ENCODE measurements at places on chromosomes 16 and 17.

- DNase-seq, result no peak
Measured at GRCh38 chr17:1963250-1963649, 61.9 kb downstream of the RTN4RL1 start.

- DNase-seq, result no peak
Measured at GRCh38 chr16:31764103-31764502, 109.5 kb upstream of the ZNF267 start.

- peak; percentile 79 for DNase-seq
Measured at GRCh38 chr16:73015612-73016487, 32.1 kb downstream of the ZFHX3 start.

DNA sequence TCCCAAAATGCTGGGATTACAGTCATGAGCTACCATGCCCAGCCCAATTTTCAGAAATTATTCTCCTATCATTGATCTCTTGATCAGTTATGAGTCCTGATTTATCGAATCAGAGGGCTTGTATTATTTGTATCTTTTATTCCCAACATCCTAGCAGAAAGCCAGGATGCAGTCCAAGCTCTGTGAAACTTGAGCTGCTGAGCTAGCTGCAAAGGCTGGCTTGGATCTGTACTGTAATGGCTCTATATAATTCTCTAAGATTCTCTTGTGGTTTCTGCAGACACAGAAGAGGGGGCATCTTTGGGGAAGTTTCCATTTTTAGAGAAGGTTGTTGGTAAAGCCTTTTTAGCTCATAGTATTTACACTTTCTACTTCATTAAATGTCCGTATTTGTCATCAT is 227.1 kb downstream of the MAP2K4 start:
- no peak for DNase-seq

- no peak for DNase-seq
Measured at GRCh38 chr16:9053006-9053601, 38.3 kb upstream of the HAPSTR1 start.

DNA sequence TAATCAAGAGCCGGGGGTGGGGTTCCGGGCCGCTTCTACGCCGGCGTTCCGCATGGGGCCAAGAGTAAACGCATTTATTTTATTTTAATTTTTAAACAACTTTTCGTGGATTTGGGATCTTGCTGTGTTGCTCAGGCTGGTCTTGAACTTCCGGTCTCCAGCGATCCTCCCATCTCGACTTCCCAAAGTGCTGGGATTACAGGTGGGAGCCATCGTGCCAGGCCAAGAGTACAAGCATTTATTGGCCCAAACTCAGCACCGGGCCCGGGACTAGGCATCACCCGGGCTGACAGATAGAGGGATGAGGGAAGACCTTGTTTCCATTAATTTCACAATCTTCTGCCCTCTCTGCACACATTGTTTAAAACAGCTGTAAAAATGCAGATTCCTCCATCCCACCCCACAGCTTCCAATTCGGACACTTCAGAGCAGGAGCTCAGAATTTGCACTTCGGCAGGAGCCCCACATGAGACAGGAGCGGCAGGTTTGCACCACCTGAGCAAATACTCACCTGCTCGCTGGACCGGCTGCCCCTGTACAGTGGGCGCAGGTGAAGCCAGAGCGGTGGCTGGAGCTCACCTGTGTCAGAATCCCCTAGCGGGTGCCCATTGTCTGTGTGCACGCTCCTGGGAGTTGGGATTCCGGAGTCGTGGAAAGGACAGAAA is 663 bp upstream of the GINS2 start:
- no peak for DNase-seq

DNA sequence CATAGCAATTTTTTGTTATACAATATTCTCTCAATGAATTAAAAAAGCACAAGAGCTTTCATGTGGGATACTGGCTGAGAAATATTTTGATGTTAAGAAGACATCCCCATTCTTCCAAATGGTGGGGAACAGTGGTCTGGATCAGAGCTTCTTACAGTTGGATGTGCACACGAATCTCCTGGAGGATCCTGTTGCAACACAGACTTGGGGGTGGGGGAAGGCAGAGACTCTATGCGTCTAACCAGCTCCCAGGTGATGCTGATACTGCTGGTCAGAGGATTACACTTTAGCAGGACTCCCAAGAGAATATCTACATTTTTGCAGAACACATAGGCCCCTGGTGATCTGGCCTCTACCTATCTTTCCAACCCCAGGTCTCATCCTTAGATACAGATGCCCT is 108.3 kb downstream of the SPACA3 start:
- DNase-seq, result no peak

GRCh38 chr17:28750178-28751047 is 6.6 kb downstream of the TRAF4 start:
- no peak for DNase-seq

GRCh38 chr17:32515677-32516383 is 29.0 kb downstream of the CDK5R1 start:
- no peak for DNase-seq

GRCh38 chr17:17402558-17402957 is 74.2 kb upstream of the MED9 start:
- no peak for DNase-seq

DNA sequence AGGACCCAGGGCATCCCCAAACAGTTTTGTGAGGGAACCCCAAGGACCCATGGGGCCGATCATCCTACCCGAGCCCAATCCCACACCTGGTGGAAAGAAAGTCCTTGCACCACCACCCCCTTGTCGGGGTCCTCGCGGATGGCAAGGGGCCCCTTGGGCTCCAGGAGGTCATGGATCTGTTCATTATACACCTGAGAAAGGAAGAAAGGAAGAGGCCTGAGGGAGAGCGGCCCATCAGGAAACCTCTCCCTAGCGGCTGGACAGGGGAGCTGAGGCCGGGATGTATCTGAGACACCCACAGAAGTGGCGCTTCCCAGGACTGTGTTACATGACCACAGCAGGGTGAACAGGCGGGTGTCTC is 12.8 kb downstream of the KIF18B start:
- no peak for DNase-seq

GRCh38 chr17:49634485-49634860 is 43.4 kb downstream of the SPOP start:
- DNase-seq, result no peak

- no peak for DNase-seq
Measured at GRCh38 chr17:65895969-65896368, 296.0 kb downstream of the CEP112 start.

GRCh38 chr17:51258756-51259563 is 889 bp downstream of the MBTD1 start:
- no peak for DNase-seq

GRCh38 chr16:63945806-63946205 is 1176.1 kb downstream of the CDH11 start:
- no peak for DNase-seq
